ENCODE measurements at places on chromosomes 1 and 21. TPM values are rescaled to one million over a fixed set of nuclear protein-coding genes. Genes with fewer than 3 reads are reported as not detected.

COL8A2 gene
- total RNA-seq = 1.5 TPM

ZNF326 gene
- total RNA-seq = 39.9 TPM

GBP2 gene
- not detected for total RNA-seq

CLCA1 gene
- total RNA-seq = not detected

ASPM gene
- total RNA-seq = 32.4 TPM

LIN28A gene
- total RNA-seq = 1,267 TPM

EPHB2 gene
- total RNA-seq = 8.3 TPM

HSD3B2 gene
- total RNA-seq = not detected

CYYR1 gene
- total RNA-seq = 13.6 TPM

CSF3R gene
- total RNA-seq = not detected
